ENCODE measurements at places on chromosomes 1 and 21.

- DNase-seq, result no peak
Measured at GRCh38 chr1:29335573-29335972, 99.3 kb downstream of the PTPRU start.

DNA sequence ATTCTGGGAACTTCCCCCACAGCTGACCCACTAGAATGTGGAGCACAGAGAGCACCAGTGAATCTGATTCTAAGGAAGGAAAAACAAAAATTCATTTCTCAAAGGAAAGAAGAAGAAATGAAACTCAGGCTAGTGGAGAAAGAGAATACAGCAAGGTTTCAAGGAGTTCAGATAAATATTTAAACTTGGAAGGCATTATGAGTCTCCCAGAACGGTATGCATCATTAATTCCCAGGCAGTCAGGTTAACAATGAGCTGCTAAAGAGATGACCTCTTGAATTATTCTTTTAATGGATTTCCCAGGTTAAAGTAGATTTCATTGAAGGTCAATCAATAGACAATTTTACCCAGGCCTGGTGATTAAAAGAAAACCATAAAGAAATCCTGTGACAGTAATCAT is 103.6 kb upstream of the KAZN start:
- peak; percentile 35 for DNase-seq

GRCh38 chr1:181513786-181514297 is 30.5 kb downstream of the CACNA1E start:
- DNase-seq, result no peak

- no peak for DNase-seq
Measured at GRCh38 chr1:1477206-1477605, 5.6 kb downstream of the ATAD3B start.

DNA sequence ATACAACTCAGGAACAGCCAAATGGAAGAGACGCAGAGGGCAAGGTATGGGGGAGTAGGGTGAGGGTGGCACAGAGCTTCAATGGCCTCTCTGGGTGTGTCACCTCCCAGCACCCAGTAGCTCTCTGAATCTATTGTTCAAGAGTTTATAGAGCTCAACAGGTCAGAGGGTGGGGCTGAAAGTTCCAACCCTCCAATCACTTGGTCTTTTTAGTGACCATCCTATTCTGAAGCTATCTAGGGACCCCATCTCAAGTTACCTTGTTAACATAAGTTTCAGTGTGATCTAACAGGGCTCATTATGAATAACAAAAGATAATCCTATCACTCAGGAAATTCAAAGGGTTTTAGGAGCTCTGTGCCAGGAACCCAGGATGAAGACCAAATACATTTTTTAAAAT is 31.2 kb upstream of the ZNF697 start:
- DNase-seq, result no peak

DNA sequence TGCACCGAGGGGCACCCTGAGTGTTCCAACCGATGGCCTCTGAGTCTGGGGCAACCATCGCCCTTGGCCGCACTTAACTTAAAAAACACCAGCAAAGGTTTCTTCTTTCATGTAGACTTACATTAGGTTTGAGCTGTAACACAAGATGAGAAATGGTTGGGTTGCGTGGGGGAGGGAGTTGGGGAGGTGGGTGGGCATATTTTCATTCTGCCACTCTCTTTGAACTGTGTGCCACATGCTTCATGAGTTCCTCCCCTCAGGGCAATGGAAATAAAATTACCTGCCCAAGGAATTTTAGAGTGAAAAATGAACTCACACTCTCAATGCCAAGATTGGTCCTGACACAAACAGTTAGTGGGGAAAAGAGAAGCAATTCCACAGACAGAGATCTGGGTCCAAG is 430.1 kb upstream of the USP24 start:
- no peak for DNase-seq

DNA sequence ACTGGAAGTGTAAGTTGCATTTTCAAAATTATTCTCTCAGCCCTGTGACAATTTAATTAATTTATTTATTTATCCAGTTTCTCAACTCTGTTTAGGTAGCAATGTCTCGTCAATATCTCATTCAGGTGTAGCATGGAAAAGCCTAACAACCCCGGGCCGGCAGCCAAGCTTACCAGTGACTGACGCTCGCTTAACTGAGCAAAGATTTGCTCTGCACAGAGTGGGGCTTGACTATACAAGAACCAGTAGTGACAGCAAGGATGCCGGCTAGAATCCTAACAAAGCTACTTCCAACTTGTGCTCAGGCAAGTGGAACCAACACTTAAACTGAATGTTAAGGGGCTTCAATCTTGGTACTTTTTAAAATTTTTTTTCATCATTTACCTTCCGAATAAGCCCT is 80.9 kb upstream of the ESRRG start:
- no peak for DNase-seq

GRCh38 chr1:19452221-19452663 is 33.1 kb downstream of the CAPZB start:
- no peak for DNase-seq

- no peak for DNase-seq
Measured at GRCh38 chr1:112692681-112693080, 14.2 kb downstream of the RHOC start.

GRCh38 chr1:222373216-222373615 is 174.7 kb downstream of the HHIPL2 start:
- DNase-seq, result no peak

- DNase-seq, result no peak
Measured at GRCh38 chr1:60055336-60055735, 18.2 kb downstream of the C1orf87 start.

GRCh38 chr1:96519851-96520578 is 201.6 kb upstream of the PTBP2 start:
- no peak for DNase-seq

GRCh38 chr1:183883623-183884022 is 78.7 kb downstream of the RGL1 start:
- no peak for DNase-seq

- no peak for DNase-seq
Measured at GRCh38 chr1:3403011-3403345, 51.5 kb upstream of the ARHGEF16 start.

- DNase-seq, result peak; percentile 16
Measured at GRCh38 chr1:37845049-37845646, 14.2 kb downstream of the MTF1 start.

GRCh38 chr1:112990271-112990670 is 34.3 kb upstream of the SLC16A1 start:
- DNase-seq, result no peak

GRCh38 chr1:213035573-213035972 is 15.5 kb upstream of the RPS6KC1 start:
- DNase-seq, result no peak

DNA sequence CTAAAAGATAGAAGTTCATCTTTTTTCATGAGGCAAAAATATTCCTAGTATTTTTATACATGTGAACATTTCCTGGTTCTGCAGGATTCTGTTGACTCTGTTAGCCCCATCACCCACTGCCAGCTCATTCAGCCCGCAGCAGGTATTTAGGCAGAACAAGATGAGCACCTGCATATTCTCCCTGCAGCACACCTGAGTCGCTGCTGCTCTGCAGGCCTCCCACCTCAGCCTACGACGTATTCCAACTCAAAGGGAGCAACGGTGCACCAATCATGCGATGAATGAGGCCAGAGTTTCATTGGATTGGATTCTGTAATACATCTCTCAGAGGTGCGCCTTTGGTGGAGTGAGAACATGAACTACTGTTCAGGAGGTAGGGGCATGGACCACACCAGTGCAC is 87.6 kb downstream of the CNIH3 start:
- DNase-seq, result no peak

- no peak for DNase-seq
Measured at GRCh38 chr1:11072216-11072917, 12.5 kb upstream of the SRM start.

DNA sequence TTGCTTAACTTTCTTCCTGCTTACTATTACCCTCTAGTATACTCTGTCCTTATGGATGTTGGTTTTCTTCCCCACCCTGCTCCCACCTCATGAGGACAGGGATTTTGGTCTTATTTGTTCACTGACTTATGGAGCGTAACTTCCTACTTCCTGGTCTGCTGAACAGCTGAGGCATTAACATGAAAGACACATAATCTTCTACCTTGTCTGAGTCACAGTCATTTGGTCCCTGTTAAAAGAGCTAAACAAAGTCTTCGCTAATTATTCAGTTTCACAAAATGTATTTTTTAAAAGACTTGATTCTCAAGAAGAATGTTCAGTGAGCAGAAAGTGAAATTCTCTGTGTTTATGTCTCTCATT is 18.5 kb downstream of the RNASEL start:
- no peak for DNase-seq

- peak; percentile 81 for DNase-seq
Measured at GRCh38 chr1:227357171-227357926, 39.1 kb upstream of the CDC42BPA start.

DNA sequence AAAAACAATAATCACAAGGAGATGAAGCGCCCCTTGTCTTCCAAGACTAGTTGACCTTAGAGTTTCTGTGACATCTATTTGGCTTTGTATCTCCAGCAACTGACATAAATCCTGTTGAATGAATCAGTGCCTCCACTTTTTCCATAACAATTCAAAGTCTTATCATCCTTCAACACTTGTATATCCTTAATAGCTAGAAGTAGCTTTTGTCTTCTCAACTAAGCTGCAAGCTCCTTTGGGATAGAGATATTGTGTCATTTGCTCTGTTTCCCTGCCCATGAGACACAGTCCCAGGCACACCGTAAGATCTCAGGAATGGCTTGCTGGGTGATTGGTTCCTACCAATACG is 5.7 kb downstream of the PIGR start:
- DNase-seq, result no peak

GRCh38 chr1:110412576-110412975 is 5.1 kb upstream of the LAMTOR5 start:
- peak; percentile 49 for DNase-seq

- DNase-seq, result no peak
Measured at GRCh38 chr1:200245473-200245872, 164.4 kb downstream of the ZNF281 start.

DNA sequence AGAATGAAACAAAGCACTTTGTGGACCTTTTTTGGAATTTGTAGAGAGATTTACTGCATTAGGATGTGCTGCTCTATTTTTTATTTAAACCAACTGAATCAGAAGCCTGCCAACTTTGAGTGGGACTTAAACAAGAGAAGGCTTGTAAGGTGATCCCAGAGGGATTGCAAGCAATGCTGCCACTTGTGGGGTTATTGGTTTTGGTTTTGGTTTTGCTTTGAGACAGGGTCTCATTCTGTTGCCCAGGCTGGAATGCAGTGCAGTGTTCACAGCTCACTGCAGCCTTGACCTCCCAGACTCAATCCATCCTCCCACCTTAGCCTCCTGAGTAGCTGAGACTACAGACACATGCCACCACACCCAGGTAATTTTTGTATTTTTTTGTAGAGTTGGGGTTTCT is 32.2 kb upstream of the GNG5 start:
- DNase-seq, result no peak

GRCh38 chr1:223492044-223492443 is 98.8 kb downstream of the CCDC185 start:
- DNase-seq, result no peak

GRCh38 chr1:240090957-240091600 is 604 bp upstream of the FMN2 start:
- DNase-seq, result no peak

DNA sequence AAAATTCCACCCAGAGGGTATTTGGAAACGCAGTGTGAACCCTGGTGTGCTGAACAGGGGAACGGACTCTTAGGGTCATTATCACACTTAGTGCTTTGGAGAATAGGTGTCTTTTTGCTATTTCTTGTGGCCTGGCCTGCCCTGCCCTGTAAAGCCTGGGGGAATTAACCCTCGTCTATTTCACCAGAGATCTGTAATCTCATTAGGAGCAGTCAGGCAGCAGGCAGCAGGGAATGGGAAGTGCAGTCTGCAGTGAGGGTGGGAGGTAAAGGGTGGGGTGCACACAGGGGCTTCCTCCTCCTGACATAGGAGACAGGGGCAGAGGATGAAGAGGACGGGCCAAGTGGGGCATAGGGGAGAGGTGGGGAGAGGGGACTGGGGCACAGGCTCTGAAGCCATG is 1.1 kb upstream of the SLC1A7 start:
- DNase-seq, result no peak

GRCh38 chr1:226364514-226364899 is 43.4 kb downstream of the PARP1 start:
- DNase-seq, result no peak

DNA sequence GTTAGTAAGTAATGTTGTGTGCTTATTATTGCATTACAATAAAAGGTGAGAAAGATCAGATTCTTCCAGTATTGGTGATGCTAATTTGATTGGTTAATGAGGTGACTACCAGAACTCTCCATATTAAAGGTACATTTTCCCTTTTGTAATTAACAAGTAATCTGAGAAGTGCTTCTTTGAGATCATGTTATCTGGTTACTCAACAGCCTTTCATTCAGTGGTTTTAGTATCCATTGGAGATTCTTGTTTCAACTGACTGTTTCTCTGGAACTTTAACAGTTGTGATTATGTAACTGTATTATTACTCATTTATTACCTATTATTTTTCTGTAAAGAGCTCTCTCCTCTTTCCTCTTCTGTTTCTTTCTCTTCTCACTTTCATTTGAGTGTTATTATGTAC is 86.7 kb downstream of the PEX14 start:
- DNase-seq, result no peak

DNA sequence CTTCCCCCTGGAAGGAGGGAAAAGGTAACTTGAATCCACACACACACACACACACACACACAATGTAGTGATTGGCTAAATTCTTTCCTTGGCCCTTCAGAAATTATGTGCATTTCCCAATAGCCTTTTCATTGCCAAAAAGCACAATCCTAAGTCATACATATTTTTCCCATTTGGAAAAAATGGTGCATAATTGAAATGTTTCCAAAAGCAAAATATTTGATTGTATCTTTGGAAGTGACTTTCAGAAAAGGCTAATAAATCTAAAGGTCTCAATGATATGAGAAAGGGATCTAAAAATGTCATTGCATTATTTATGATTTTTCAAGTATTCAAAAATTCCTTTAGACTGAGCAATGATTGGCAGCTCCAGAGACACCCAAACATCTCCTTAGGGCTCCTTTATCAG is 43.5 kb upstream of the NEK7 start:
- DNase-seq, result no peak

DNA sequence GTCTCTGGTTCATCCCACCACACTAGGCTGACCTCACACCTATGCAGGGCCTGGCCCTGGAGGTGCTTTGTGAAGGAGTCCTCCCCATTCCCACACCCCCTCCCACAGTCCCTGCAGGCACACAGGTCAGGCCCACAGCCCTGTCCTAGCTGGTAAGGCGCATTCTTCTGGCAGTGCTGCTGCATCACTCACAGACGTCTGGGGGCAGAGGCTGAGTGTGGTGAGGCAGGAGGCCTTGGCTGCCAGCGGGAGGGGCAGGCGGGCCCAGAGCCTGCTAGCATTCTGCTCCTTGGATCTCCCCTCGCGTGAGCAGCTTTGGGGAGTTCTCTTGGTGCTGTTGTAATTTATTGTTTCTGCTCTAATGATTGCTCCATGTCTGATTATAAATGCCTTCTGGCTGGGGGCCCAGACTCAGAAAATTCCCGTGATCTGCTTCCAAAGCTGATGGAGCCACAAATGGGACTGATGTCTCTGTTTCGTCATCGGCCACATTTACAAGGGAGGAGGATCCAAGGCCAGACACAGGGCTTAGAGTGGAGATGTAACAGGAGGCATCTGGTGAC is 62.9 kb downstream of the TRABD2B start:
- DNase-seq, result peak; percentile 95

- no peak for DNase-seq
Measured at GRCh38 chr1:243827206-243827605, 22.8 kb downstream of the AKT3 start.

- no peak for DNase-seq
Measured at GRCh38 chr1:221834698-221835513, 93.0 kb upstream of the DUSP10 start.

All from Caki2 (cell line).